Fibroblast of skin of left biceps (primary cell): ENCODE measurements at places on chromosomes 3 and 15.

DNA sequence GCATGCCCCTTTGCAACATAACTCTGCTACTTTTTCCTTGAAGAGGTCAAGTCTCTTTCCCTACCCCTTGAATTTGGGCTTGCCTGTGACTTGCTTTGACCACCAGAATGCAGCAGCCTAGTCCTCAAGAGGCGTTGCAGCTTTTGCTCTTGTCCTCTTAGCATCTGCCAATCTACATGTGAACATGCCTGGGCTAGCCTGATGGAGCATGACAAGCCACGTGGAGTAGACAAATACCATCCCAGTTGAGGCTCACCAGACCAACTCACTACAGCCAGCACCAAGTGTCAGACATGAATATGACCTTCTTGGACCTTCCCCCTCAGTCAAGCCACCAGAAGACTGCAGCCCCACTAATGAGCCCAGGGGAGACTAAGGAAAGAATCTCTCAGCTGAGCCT is 32.9 kb downstream of the AMOTL2 start:
- DNase-seq: no peak

DNA sequence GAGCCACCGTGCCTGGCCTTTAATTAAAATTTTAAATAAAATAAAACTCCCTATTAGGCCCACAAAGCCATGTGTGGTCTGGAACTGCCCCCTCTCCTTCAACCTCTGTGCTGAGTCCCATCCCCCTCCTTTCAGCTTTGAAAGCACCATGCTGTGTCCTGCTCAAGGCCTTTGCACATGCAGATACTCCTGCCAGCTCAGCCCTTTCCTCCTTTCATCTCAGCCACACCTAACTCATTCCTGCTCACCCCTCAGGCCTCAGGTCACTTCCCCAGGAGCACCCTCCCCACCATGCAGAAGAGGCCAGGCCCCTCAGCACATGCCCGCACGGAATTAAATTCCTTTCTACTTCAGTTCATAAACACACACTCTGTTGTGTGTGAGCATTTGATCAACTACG is 28.1 kb downstream of the ATRIP start:
- DNase-seq: no peak

DNA sequence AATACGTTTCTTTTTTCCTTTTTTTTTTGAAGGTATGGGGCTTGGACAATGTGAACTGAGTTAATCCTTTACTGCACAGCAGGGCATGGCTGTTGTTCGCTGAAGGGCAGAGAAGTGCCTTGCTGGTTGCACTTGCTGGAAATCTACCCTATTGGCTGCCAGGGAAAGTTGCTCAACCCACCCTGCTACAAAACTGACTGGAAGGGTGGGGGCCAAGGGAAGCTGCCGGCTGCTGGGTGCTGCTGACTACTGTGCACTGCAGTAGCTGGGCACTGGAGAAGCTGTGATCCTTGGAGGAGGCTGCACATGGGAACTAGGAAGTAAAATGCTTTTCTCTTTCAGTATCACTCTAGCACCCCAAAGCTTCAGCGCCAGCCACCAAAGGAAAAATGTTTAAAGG is 70.5 kb downstream of the ETV5 start:
- no peak for DNase-seq

DNA sequence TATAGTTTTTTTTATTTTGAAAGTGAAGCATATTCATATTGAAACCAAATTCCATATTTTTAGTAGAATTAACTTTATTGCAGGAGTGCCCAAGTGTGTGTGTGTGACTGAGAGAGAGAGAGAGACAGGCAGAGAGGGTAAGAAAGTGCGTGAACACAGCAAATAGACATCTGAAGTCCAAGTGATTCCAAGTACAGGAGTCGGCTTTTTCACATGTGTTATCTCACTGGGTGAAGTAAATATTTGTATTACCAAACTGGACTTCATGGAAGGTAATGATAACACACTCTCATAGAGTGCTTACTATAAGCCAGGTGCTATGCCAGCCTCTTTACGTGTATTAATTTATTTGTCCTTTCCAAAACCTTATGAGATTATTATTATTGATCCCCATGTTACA is 12.0 kb downstream of the PARP14 start:
- DNase-seq: no peak

- no peak for DNase-seq
Observed at GRCh38 chr3:14744556-14744955, 69.6 kb downstream of the C3orf20 start.

DNA sequence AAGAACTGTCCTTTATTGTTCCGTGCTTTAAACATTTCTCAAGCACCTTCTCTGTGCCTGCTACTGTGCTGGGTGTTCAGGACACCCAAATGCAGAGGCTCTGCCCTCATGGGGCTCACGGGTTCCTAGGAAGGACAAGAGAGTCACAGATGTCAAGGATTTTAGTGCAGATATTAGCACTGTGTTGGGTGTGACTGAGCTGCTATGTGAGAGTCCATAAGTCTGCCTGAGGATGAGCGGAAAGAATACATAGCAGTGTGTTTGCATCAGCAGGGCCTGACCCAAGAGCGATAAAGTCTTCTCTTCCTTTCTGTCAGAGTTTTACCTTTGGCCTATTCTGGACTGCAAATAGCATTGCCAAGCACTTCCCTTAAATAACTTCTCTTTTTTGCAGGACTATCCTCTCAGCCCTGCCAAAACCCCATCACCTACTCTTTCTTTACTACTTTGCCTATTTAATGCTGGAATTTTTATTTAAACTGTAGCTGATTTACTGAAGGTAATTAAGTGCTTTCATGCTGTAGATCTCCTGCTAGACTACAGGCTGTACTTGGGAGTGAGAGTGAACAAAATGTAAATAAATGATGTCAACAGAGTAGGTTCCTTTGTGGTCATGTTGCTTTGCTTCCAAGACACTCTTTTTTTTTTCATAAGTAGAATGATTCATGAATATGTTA is 459.4 kb upstream of the TPRG1 start:
- DNase-seq: no peak

GRCh38 chr3:39192490-39193092 is at the start of gene XIRP1:
TSS of gene XIRP1 (minus strand) at chr3:39192595. CDS start at chr3:39189445, 3,150 bp downstream.
- no peak for DNase-seq

- DNase-seq: no peak
Observed at GRCh38 chr15:80815106-80815505, 35.9 kb downstream of the CEMIP start.
